A172 (cell line): ENCODE measurements at places on chromosomes 7 and 10. TPM values are rescaled to one million over a fixed set of nuclear protein-coding genes. Genes with fewer than 3 reads are reported as not detected.

Gene ZNF316
- total RNA-seq = 7.7 and 20.4 TPM in 2 replicates

Gene MCMBP
- 107 and 125 TPM in 2 replicates for total RNA-seq

Gene SHTN1
- 5.6 and 7.7 TPM in 2 replicates for total RNA-seq

Gene PNLIPRP1
- not detected in 2 replicates for total RNA-seq

Gene HMX3
- total RNA-seq = not detected in 2 replicates

Gene OR2A5
- not detected in 2 replicates for total RNA-seq

Gene PTN
- total RNA-seq = 11.9 and 12.5 TPM in 2 replicates

Gene OR9A2
- not detected in 2 replicates for total RNA-seq

Gene MBLAC1
- total RNA-seq = 1.4 and 2.9 TPM in 2 replicates

Gene ADCY1
- 3.5 and 4.4 TPM in 2 replicates for total RNA-seq

Gene RAMP3
- 0.10 TPM in 1 of 2 replicates, not detected in the other for total RNA-seq

Gene C10orf53
- total RNA-seq = not detected in 2 replicates

Gene PCDH15
- total RNA-seq = 0.12 TPM in 1 of 2 replicates, not detected in the other

Gene WASL
- total RNA-seq = 12.1 and 12.4 TPM in 2 replicates

Gene CDH23
- total RNA-seq = 0.14 and 0.29 TPM in 2 replicates

Gene GRB10
- 21.4 and 23.1 TPM in 2 replicates for total RNA-seq

Gene CHAT
- total RNA-seq = not detected in 2 replicates

Gene NEURL1
- 0.17 TPM in 1 of 2 replicates, not detected in the other for total RNA-seq

Gene PRSS37
- total RNA-seq = not detected in 2 replicates

Gene PAX4
- not detected in 2 replicates for total RNA-seq

Gene CLEC2L
- not detected in 2 replicates for total RNA-seq

Gene EBLN1
- total RNA-seq = not detected in 2 replicates

Gene OR2A7
- not detected in 2 replicates for total RNA-seq

Gene PRXL2A
- total RNA-seq = 28.0 and 31.4 TPM in 2 replicates

Gene GNA12
- 16.4 and 22.4 TPM in 2 replicates for total RNA-seq

Gene LRRC17
- total RNA-seq = 843 and 845 TPM in 2 replicates

Gene TMEM236
- 0.05 and 0.12 TPM in 2 replicates for total RNA-seq

Gene TSC22D4
- total RNA-seq = 26.6 and 32.6 TPM in 2 replicates

Gene RGS10
- 74.7 and 106 TPM in 2 replicates for total RNA-seq

Gene FKBP6
- not detected in 2 replicates for total RNA-seq

Gene NUDT1
- total RNA-seq = 94.5 and 112 TPM in 2 replicates

Gene PIK3CG
- total RNA-seq = 4.7 and 5.4 TPM in 2 replicates

Gene PLEKHA1
- 5.6 and 6.9 TPM in 2 replicates for total RNA-seq

Gene SLC26A3
- total RNA-seq = not detected in 2 replicates

Gene NANOS1
- total RNA-seq = 1.3 TPM in 2 replicates

Gene IMPDH1
- 77.8 and 78.1 TPM in 2 replicates for total RNA-seq

Gene IQUB
- total RNA-seq = 0.22 and 0.46 TPM in 2 replicates

Gene ASNS
- total RNA-seq = 19.8 and 24.0 TPM in 2 replicates

Gene GIMAP2
- total RNA-seq = 3.0 and 7.5 TPM in 2 replicates

Gene PPP1R3C
- 11.8 and 18.0 TPM in 2 replicates for total RNA-seq

Gene HOXA5
- 0.98 and 1.9 TPM in 2 replicates for total RNA-seq

Gene SUFU
- total RNA-seq = 3.7 and 4.9 TPM in 2 replicates

Gene BEND7
- total RNA-seq = 22.0 and 44.2 TPM in 2 replicates

Gene GRID1
- total RNA-seq = 4.9 and 5.2 TPM in 2 replicates

Gene OR6V1
- total RNA-seq = not detected in 2 replicates

Gene TRIM24
- 16.6 and 18.8 TPM in 2 replicates for total RNA-seq

Gene ZNF727
- total RNA-seq = not detected in 2 replicates

Gene ENTPD1
- 1.9 and 2.5 TPM in 2 replicates for total RNA-seq

Gene DTX2
- 18.0 and 36.7 TPM in 2 replicates for total RNA-seq

Gene ITIH5
- 0.09 and 0.14 TPM in 2 replicates for total RNA-seq

Gene NPTX2
- 0.07 TPM in 1 of 2 replicates, not detected in the other for total RNA-seq

Gene CALML5
- not detected in 2 replicates for total RNA-seq
